ENCODE measurements at places on chromosomes 16 and 17. TPM values are rescaled to one million over a fixed set of nuclear protein-coding genes. Genes with fewer than 3 reads are reported as not detected.
A peak's percentile ranks its signal among the peaks of the same experiment; 100 is the strongest.

- peaks cover 60% of the 10 kb centered on the region for H3K36me3 ChIP-seq
- H3K27ac ChIP-seq, result no peak overlapping the region
- DNase-seq, result no peak
- H3K4me3 ChIP-seq, result no peak overlapping the region
Measured at GRCh38 chr17:45402916-45403315, 29.8 kb downstream of the ARHGAP27 start.

DNA sequence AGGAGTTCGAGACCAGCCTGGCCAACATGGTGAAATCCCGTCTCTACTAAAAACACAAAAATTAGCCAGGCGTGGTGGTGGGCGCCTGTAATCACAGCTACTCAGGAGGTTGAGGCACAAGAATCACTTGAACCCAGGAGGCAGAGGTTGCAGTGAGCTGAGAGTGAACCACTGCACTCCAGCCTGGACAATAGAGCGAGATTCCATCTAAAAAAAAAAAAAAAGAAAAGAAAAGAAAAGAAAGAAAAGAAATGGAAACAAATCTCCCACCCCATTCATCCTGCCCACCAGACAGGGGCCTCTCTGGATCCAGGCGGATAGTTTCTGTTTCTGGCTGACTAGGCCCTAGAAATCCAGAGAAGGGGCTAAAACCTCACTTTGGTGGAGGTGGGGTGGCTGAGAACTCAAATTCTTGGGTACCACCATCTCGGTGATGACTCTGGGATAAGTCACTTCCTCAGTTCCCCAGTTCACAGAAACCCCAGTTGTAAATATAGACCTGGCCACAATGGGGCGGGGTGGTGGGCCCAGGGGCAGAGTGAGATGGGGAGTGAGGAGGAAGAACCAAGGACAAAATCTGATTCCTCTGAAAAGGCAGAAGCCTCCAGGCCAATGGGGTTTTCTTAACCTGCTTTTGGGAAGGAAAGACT lies 22.2 kb downstream of the SOCS1 start:
- no peak overlapping the region for H3K27ac ChIP-seq
- no peaks in the 10 kb centered on the region for H3K27me3 ChIP-seq
- no peaks in the 10 kb centered on the region for H3K36me3 ChIP-seq
- H3K4me1 ChIP-seq, result no peaks in the 10 kb centered on the region
- DNase-seq, result no peak

GRCh38 chr17:17109256-17109655 lies 67.0 kb downstream of the MPRIP start:
- 0 out of 2 replicates have a peak overlapping the region, but pooled peaks have one; percentile 11 for H3K27ac ChIP-seq
- H3K36me3 ChIP-seq, result peaks cover 66% of the 10 kb centered on the region
- no peaks in the 10 kb centered on the region for H3K27me3 ChIP-seq
- H3K4me3 ChIP-seq, result no peak overlapping the region

GRCh38 chr16:66515596-66516508 lies 34.1 kb downstream of the TK2 start:
- DNase-seq, result peak; percentile 19
- H3K4me1 ChIP-seq, result peaks cover 48% of the 10 kb centered on the region
- no peaks in the 10 kb centered on the region for H3K27me3 ChIP-seq
- H3K36me3 ChIP-seq, result no peaks in the 10 kb centered on the region
- peak overlapping the region; percentile 59 for H3K27ac ChIP-seq
- H3K4me3 ChIP-seq, result no peak overlapping the region

- no peaks in the 10 kb centered on the region for H3K4me1 ChIP-seq
- H3K27ac ChIP-seq, result no peak overlapping the region
- H3K27me3 ChIP-seq, result no peaks in the 10 kb centered on the region
- no peak overlapping the region for H3K4me3 ChIP-seq
Measured at GRCh38 chr17:14082848-14083247, 13.5 kb downstream of the COX10 start.

DNA sequence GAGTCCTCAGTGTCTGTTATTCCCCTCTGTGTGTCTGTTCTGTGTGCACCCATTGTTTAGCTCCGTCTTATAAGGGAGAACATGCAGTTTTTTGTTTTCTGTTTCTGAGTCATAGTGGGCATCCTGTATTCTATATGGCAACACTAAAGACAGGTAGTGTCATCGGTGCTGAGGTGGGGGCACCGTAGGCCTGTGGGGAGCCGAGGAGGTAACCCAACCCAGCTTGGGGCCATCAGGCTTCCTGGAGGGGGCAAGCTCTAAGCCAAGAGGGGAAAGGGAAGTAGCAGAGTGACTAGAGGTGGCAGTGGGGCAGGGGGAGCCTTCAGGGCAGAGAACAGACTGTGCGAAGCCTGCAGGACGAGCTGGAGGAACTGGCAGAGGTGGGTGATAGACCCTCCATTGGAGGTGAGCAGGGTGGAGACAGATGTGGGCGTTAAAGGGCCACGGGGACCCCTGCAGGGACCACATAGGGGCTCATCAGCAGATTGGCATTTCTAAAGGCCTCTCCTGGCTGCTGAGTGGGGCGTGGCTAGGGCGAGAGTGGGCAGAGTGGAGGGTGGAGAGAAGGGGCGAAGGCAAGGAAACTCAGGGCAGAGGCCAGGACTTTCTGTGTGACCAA lies 36.5 kb downstream of the CPNE2 start:
- H3K4me1 ChIP-seq, result no peaks in the 10 kb centered on the region
- H3K4me3 ChIP-seq, result no peak overlapping the region
- H3K36me3 ChIP-seq, result no peaks in the 10 kb centered on the region
- DNase-seq, result no peak
- H3K27me3 ChIP-seq, result no peaks in the 10 kb centered on the region

DNA sequence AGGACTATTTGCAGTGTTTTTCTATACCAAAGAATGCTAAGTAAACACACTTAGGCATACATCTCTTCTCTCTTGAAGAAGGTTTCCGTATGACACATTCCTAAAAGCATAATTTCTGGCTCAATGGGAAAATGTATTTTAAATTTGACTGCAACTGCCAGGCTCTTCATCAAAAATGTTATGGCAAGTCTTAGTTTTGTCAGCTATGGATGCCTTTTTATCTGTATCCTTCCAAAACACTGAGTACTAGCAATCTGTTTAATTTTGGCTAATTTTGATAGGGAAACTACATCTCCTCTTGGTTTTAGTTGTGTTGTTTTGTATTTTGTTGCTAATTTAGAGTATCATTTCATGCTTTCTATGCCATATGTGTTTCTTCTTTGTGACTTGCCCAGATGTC lies 35.4 kb downstream of the MRPS23 start:
- no peak overlapping the region for H3K4me3 ChIP-seq
- peaks cover 54% of the 10 kb centered on the region for H3K27me3 ChIP-seq
- no peaks in the 10 kb centered on the region for H3K36me3 ChIP-seq
- H3K4me1 ChIP-seq, result no peaks in the 10 kb centered on the region
- no peak for DNase-seq

GRCh38 chr16:85316321-85316919 lies 204.1 kb upstream of the CIBAR2 start:
- no peaks in the 10 kb centered on the region for H3K4me1 ChIP-seq
- no peaks in the 10 kb centered on the region for H3K36me3 ChIP-seq
- DNase-seq, result peak; percentile 60
- H3K27me3 ChIP-seq, result no peaks in the 10 kb centered on the region

GRCh38 chr16:17329391-17329790 lies 141.4 kb downstream of the XYLT1 start:
- no peak overlapping the region for H3K27ac ChIP-seq
- no peak overlapping the region for H3K4me3 ChIP-seq
- H3K36me3 ChIP-seq, result no peaks in the 10 kb centered on the region

Gene INO80E
- 60.6 TPM for total RNA-seq

DNA sequence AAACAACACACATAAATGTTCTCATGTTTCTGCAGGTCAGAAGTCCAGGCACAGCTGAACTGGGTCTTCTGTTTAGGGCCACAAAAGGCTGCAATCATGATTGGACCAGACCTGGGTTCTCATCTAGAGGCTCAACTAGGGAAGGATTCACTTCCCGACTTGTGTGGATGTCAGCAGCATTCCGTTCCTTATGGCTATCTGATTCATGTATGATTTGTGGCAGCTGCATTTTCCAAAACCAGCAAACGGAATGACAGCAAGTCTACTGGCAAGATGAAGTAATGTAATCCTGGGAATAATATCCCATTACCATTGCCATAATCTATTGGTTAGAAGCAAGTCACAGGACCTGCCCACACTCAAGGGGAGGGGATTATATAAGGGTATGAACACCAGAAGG lies 22.1 kb downstream of the CEP112 start:
- no peak overlapping the region for H3K27ac ChIP-seq
- H3K27me3 ChIP-seq, result no peaks in the 10 kb centered on the region
- no peak overlapping the region for H3K4me3 ChIP-seq
- DNase-seq, result no peak

GRCh38 chr16:29926711-29927052 lies 656 bp upstream of the KCTD13 start:
- peak overlapping the region; percentile 92 for H3K4me3 ChIP-seq
- H3K36me3 ChIP-seq, result no peaks in the 10 kb centered on the region
- H3K27me3 ChIP-seq, result no peaks in the 10 kb centered on the region
- H3K4me1 ChIP-seq, result peaks cover 15% of the 10 kb centered on the region
- H3K27ac ChIP-seq, result peak overlapping the region; percentile 62
- peak; percentile 19 for DNase-seq

- H3K4me1 ChIP-seq, result no peaks in the 10 kb centered on the region
- no peak overlapping the region for H3K27ac ChIP-seq
- H3K27me3 ChIP-seq, result no peaks in the 10 kb centered on the region
- H3K4me3 ChIP-seq, result no peak overlapping the region
Measured at GRCh38 chr17:49748791-49749190, 15.1 kb downstream of the FAM117A start.

DNA sequence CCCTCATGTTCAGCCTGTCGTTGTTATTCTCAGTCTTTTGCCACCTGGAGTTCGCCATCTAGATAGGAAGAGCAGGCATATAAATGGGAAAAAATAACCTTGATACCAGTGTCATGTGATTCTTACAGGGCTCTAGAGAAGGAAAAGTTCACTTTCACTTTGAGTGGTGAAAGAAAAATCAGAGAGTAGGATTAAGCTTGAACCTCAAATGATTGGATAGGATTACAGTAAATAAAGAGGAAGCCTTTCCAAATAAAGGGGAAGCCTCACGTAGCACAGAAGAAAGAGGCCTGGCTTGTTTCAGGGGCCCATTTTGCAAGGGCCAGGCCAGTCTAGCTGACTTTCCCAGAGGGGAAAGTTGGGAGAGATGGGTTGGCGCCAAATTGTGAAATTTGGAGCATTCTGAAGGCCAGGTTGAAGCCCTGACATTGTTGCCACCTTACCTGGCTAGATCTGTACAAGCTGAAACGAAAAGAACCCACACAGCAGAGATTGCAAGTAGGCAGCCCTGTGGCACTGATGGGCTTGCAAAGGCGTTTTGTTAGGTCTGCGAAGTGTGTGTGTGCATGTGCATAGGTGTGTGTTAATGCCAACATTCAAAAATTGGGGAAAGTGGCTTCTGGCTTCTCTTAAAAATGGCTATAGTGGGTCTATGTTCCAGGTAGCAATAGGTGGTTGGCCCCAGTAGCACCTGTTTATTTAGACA lies 38.8 kb downstream of the TMC6 start:
- no peak overlapping the region for H3K27ac ChIP-seq
- H3K4me1 ChIP-seq, result no peaks in the 10 kb centered on the region
- H3K36me3 ChIP-seq, result no peaks in the 10 kb centered on the region
- no peak overlapping the region for H3K4me3 ChIP-seq

DNA sequence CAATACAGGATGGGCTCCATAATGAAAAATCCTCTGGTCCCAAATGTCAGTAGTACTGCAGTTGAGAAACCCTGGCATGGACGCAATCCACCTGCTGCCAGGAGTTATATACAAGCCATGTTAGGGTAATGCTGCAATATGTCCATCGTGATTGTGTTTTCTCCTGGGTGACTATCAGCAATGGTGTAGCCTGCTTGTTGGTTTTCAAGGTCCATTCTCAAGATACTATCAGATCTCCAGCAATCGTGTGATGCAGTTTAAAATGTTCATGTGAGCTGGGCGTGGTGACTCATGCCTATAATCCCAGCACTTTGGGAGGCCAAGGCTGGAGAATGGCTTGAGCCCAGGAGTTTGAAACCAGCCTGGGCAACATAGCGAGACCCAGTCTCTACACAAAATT lies 24.0 kb downstream of the ABCC1 start:
- peak; percentile 14 for DNase-seq
- H3K27me3 ChIP-seq, result no peaks in the 10 kb centered on the region
- no peak overlapping the region for H3K4me3 ChIP-seq
- no peak overlapping the region for H3K27ac ChIP-seq
- peaks cover 19% of the 10 kb centered on the region for H3K36me3 ChIP-seq
- no peaks in the 10 kb centered on the region for H3K4me1 ChIP-seq

Gene KRT28
- not detected for total RNA-seq

- no peaks in the 10 kb centered on the region for H3K4me1 ChIP-seq
- no peaks in the 10 kb centered on the region for H3K27me3 ChIP-seq
- H3K27ac ChIP-seq, result no peak overlapping the region
- no peak for DNase-seq
- H3K4me3 ChIP-seq, result no peak overlapping the region
Measured at GRCh38 chr16:51951668-51952298, 595.2 kb downstream of the TOX3 start.

Gene KRT33B
- total RNA-seq, result not detected

Gene KRT39
- not detected for total RNA-seq

Gene ACSM2A
- total RNA-seq, result not detected

GRCh38 chr17:81961087-81961511 lies at the start of gene NOTUM:
TSS of gene NOTUM (minus strand) at chr17:81961187. CDS start at chr17:81960909, 278 bp downstream.
- peak within 1 kb of the TSS; percentile 52 for H3K4me3 ChIP-seq
- no peaks in the 10 kb centered on the region for H3K4me1 ChIP-seq
- DNase-seq, result peak; percentile 35
- H3K36me3 ChIP-seq, result no peaks in the 10 kb centered on the region
- H3K27me3 ChIP-seq, result peaks cover 22% of the 10 kb centered on the region

DNA sequence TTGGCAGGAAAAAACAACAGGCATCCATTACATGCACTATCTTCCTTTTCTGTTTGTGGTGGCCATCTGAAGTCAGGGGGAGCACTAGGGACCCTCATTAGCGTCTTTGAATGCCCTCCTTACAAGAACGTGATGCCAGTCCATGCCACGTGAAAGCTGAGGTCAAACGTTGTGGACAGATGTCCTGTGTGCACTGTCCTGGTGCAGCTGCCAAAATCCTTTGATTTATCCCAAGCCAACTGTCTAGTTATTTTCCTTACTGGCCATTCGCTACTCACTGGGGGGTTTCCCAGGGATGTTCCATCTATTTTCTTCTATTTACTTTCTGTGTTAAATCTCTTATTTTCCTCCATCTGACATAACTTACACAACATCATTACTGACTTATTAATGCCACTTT lies 135.7 kb downstream of the ABCA8 start:
- DNase-seq, result no peak
- H3K4me1 ChIP-seq, result peaks cover 25% of the 10 kb centered on the region
- no peaks in the 10 kb centered on the region for H3K36me3 ChIP-seq
- H3K4me3 ChIP-seq, result no peak overlapping the region
- no peak overlapping the region for H3K27ac ChIP-seq

- H3K4me1 ChIP-seq, result peaks cover 25% of the 10 kb centered on the region
- H3K27ac ChIP-seq, result peak overlapping the region; percentile 78
- peak overlapping the region; percentile 97 for H3K4me3 ChIP-seq
- DNase-seq, result peak; percentile 70
- no peaks in the 10 kb centered on the region for H3K27me3 ChIP-seq
- no peaks in the 10 kb centered on the region for H3K36me3 ChIP-seq
Measured at GRCh38 chr17:28335959-28336871, 654 bp downstream of the TNFAIP1 start.

Gene DEXI
- total RNA-seq, result 43.2 TPM

Gene RNF222
- total RNA-seq, result not detected

Gene ALDH3A1
- total RNA-seq, result 27.9 TPM
